ENCODE measurements at places on chromosomes 2 and 18. TPM values are rescaled to one million over a fixed set of nuclear protein-coding genes. Genes with fewer than 3 reads are reported as not detected.

The PLA2R1 gene
- 1.7 TPM for total RNA-seq

The RESP18 gene
- total RNA-seq, result not detected

The CCDC102B gene
- 0.58 TPM for total RNA-seq

The ABCG8 gene
- total RNA-seq, result not detected

The TWIST2 gene
- total RNA-seq, result 15.4 TPM

The CCDC74B gene
- 4.4 TPM for total RNA-seq

The ABI2 gene
- total RNA-seq, result 64.5 TPM

The DNAJC5G gene
- not detected for total RNA-seq
